ENCODE measurements at places on chromosomes 12 and 14.

GRCh38 chr12:46915836-46916235 is 90.0 kb upstream of the SLC38A4 start:
- DNase-seq: no peak

DNA sequence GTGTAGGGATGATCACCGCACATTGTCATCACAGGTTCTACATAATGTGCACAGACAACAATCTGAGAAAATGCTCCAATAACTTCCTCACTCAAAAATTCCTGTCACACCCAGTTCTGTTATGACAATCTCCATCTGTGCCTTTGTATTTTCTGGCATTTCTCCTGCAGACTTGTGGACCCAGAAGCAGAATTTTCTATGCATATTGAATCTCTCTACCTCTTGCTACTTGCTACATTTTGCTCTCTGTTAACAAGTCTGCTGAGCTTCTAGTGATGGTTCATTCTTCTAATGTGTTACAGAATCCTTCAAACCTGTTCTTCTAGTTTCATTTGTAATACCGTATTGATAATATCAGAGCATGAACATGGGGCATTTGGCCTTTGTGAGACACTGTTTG is 127.8 kb upstream of the PTPRQ start:
- no peak for DNase-seq

GRCh38 chr12:46354111-46354801 is 18.3 kb downstream of the SLC38A2 start:
- DNase-seq: no peak

DNA sequence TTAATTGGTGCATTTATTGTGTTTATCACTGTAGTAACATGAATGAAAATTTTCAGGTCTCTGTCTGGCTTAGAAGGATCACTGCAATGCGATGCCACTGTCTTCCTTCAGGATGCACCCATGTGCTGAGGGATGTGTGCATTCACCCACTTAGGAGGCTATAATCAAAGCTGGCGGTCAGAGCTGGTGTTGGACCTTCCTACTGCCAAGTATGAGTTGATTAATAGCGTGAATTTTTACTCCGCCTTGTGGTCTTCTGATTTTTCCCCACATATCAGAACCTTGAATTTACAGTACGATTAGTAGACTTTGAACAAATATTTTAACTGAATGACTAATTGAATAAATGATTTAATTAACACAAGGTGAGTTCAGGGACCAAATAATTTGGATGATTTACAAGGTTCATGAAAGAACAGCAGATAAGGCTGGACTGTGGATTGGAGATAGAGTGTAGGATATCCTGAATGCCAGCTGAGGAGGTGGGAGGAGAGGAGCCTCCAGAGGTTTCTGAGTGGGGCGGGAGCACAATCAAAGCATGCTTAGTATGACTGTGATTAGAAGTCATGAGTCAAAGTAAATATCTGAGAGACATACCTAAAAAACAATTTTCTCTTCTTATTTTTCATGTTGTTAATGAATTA is 50.1 kb downstream of the RERG start:
- DNase-seq: no peak

DNA sequence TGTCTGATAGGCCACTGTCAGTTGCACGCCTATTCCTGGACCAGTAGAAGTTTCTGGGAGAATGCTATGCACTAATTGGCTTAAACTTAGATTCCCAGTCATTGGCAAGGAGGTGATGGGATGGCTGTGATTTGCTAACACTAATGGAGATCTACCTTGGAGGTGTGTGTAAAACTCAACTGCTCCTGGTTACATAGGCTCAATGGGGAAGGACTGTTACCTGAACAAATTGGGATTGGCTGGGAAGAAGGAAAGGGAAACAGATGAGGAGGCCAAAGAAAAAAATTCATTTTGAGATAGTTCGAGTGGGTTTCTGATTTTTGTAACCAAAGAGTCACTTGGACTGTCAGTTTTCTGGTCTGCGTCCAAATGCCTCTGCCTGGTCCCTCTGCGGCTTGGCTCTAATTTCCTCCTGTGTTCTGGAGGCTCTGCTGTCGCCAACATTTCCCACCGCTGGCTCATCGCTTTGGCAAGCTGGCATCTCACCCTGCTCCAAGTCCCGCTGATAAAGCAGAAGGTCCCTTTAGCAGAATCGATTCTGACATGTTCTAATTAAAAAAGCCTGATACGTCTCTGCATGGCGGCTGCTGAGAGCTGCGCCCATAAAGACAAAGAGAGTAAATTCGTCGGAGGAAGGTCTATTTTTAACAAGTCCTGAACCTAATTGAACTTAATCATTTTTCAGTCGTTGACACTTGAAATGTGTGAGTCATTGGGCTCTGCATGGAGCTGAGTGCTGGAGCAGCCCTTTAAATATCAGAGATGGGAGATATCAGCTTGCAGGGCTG is 2.0 kb upstream of the CCDC63 start:
- no peak for DNase-seq

All from ELF-1 (cell line).